SK-N-DZ (cell line): ENCODE measurements at places on chromosomes 1 and 21.

- no peak for DNase-seq
Measured at GRCh38 chr1:225146478-225146877, 217.0 kb downstream of the DNAH14 start.

DNA sequence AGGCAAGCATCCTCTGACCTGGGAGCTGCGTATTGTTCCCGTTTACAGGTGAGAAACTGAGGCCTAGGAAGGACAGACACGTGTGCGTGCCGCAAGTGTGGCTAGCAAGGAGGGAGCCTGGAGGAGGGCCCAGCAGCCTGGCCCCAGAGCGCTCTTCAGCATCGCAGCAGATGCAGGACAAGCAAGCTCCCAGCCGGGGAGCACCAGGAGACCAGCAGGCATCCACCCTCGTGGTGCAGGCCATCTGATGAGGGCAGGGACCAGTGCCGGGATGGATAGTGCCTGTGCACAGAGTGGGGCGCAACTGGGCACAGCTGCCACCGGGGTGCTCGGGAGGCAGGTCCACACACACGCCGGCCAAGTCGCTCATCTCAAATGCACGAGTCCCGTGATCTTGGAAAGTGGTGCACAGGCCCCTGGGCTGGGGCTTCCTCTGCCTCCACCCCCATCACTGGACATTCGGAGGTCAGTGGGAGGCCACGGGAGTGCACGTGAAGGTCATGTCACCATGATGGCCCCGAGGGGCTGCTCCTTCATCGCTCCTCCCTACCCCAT is 55.1 kb downstream of the COL18A1 start:
- DNase-seq = no peak

- DNase-seq = no peak
Measured at GRCh38 chr1:236895665-236896387, 100.7 kb downstream of the MTR start.

GRCh38 chr1:170200161-170200560 is 54.4 kb downstream of the NTMT2 start:
- DNase-seq = no peak

GRCh38 chr1:90558754-90559378 is 158.2 kb downstream of the BARHL2 start:
- no peak for DNase-seq

GRCh38 chr1:40107290-40107959 is 10.4 kb upstream of the PPT1 start:
- DNase-seq = no peak

DNA sequence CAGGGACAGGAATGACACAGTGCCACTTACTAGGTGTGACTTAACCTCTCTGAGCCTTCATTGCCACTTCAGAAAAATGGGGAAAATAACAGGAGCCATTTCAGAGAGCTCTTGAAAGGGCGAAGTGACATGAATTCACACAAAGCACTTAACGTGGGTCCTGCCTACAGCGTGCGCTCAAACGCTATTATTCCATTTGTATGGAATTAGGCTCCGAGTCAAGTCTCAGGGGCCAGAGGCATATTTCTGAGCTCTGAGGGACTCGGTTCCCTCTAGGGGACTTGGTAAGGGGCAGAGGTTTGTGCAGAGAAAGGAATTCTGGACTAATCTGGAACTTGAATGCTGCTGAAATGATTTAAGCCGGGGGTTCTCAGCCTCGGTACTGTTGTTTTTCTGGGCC is 14.1 kb downstream of the DRAXIN start:
- DNase-seq = no peak

DNA sequence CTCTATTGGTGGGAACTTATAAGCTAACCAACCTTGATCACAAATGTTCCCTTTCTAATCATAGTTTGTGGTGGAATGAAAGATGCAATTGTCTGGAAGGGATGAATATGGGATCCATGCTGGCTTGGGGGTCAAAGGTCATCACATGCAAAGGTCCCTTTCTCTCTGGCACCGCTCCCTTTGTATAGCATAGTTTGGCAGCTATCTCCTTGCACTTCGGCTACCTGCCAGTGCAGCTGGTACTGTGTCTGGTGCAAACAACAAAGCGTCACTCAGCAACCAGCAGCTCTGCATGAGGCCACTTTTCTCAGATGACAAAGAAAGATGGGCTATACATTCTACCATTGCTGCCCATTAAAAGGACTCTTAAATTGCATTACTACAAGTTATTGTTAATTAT is 188.2 kb upstream of the NFIA start:
- no peak for DNase-seq

DNA sequence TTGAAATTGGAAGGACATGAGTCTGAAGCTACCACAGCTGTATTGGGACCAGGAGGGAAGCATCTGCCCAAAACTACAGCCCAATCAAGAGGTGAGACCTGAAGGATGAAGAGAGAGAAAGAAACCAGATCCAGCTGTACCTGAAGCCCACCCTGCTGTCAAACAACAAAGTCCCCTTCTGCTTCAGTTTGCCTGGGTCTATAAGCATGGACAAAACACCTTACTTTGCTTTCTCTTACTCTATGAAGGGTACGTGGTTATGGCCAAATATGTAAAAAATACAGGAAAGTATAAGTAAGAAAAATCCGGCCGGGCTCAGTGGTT is 26.4 kb downstream of the TOMM20 start:
- no peak for DNase-seq

GRCh38 chr1:20202166-20202565 is 15.8 kb upstream of the PLA2G2C start:
- no peak for DNase-seq

- no peak for DNase-seq
Measured at GRCh38 chr1:17676387-17677060, 78.6 kb upstream of the ACTL8 start.

DNA sequence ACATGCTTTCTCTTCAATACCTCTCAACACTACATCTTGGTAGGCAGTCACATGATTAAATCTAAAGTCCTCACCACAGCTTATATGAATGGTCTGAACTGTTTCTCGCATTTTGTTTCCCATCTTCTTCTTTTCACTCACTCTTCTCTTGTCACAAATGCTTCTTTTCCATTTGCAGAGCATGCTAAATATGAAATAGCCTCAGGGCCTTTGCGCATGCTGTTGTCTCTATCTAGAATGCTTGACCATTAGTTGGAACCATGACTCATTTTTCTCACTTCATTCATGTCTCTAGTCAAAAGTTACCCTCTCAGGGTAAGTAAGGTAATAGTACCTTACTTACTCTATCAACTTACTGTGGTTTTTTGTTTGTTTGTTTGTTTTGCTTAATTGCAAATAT is 239.7 kb downstream of the PTPRC start:
- DNase-seq = no peak

GRCh38 chr1:207968521-207969009 is 57.6 kb upstream of the CD34 start:
- DNase-seq = no peak

GRCh38 chr1:226921504-226921903 is 18.6 kb upstream of the COQ8A start:
- DNase-seq = no peak

- no peak for DNase-seq
Measured at GRCh38 chr1:69657971-69658370, 90.2 kb downstream of the LRRC7 start.

- no peak for DNase-seq
Measured at GRCh38 chr1:53001128-53001527, 60.9 kb upstream of the PODN start.

DNA sequence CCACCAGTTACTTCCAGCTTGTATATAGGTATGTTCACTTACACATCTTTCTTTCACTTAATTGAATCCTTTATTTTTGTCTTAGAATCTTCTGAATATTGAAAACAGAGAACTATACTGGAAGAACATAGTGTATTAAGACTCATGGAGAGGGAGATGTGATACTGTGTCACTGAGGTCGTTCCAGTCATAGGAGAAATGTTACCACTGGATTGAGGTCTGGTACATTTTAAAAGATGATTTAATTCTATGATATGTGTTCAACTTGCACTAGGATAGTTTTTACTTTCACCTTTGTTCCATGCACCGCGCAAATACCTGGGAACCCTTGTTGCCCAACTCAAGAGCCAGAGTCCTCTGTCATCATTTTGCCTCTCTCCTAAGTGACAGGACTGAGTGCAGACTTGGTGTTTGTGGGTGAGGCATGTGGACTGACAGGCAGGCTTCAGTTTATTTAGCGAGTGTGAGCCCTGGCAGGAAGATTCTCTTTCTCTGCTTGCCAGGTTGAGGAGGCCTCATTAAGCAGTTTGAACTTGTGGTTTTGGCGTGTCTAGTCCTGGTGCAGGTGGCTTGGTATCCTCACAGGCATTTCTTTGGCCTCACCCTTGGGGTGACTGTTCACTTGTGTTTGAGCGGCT is 63.7 kb downstream of the DYRK1A start:
- no peak for DNase-seq

DNA sequence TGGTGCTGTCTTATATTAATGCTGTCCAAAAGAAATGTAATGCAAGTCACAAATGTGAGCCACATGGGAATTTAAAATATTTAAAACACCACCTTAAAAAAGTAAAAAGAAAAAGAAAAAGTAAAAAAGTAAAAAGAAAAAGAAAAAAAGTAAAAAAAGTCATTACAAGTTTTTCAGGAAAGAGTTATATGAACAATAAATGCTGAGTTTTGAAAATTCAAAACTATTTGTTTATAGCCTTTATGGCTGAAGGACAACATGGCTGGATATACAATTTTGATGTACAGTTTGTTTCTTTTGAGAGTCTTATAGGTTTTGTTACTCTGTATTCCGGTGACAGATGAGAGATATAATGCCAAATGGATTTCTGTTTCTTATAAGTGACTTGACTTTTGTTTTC is 29.1 kb downstream of the GPR88 start:
- no peak for DNase-seq

DNA sequence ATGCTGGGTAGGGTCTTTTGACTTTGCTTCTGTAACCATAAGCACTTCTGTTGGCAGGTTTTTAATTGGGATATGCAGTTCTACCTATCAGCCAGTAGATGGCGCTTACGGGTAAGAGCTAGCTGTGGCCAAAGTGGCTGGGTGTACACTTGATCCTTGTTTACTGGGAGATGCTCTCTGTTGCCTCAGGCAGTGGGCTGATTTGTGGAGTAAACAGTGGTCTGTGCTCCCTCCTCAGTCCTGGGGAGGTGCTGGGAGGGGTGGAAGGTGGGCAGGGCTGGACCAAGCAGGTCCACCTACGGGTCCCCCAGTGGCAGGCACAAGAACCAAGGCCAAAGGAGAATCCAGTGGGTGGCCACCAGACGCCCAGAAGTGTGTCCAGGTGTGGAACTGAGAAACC is 43.4 kb downstream of the RALGPS2 start:
- peak; percentile 31 for DNase-seq

DNA sequence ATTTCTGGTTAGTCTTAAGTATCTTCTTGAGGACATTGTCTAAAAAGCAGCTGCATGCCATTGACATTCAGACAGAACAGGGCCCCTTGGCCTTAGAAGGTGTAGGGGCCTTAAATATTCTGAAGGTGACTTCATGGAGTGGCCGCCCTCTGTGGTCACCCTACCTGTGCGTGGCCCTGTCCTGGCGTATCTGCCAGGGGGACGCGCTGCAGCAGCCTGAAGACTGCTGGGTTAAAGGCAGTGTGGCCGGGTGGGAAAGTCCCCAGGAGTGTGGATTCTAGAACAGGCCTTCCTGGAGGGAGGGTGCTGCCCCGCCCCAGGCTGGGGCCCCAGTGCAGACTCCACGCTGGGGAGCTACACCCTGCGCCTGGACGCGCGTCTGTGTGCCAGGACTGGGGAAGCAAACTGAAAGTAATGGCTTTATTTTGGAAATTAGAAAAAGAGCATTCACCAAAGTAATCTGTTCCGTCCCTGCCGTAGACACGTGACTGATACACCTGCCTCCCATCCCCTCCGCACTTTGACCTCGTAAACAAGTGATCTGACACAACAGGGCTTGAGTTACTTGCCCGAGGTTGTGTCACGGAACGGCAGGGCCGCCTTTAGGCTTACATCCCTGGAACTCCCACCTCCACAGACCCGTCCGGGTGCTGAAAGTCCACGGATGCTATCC is 1.8 kb downstream of the AGPAT3 start:
- DNase-seq = no peak

DNA sequence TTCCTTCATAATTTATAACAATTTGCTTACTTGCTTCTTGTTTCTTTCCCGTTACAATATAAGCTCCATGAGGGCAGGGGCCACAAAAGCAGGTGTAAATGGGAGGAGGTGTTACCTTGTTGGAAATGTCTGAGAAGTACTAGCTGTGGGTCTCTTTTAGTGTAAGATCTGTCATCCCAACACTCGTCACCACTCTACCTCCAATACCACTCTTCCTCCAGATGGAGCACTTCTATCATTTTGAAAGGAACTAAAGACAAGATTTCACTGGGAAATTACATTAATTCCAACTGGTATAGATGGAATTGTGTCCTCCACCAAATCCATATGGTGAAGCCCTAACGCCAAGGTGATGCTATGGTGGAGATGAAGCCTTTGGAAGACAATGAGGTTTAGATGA is 53.0 kb upstream of the CPLANE2 start:
- DNase-seq = no peak

DNA sequence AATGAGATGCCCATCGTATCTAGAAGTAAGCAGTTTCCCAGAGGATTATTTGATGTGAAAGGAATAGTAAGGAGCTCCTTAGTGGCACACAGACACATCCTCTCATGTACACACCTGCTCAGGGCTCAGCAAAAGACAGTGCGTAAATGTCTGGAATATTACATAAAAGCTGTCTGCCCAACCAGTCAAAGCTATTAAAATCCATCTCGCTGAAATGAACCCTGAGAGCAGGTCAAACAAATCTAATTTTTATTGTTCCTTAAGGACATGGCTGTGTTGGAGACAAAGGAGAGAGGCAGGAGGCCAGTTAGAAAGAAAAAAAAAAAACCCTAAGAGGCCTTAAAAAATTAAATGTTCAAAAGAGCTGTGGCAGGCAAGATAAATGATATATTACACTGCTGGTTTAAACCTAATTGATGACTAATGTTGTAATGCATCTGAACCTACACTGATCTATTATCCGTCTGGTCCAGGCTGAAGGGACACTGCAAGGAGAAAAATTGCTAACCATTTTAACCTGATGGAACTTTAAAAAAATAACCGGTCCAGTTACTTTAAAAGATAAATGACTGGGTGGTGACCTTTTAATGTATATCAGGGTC is 58.5 kb upstream of the FGGY start:
- peak; percentile 14 for DNase-seq

- no peak for DNase-seq
Measured at GRCh38 chr21:42424914-42425541, 21.3 kb downstream of the UBASH3A start.

GRCh38 chr1:34286511-34286910 is 109.8 kb downstream of the C1orf94 start:
- DNase-seq = no peak
